ENCODE measurements at places on chromosomes 11 and 22.

- DNase-seq, result no peak
Measured at GRCh38 chr22:20437613-20438426, at the start of gene SCARF2. SCARF2 (minus strand) TSS chr22:20437825; CDS start chr22:20437754, 71 bp downstream.

DNA sequence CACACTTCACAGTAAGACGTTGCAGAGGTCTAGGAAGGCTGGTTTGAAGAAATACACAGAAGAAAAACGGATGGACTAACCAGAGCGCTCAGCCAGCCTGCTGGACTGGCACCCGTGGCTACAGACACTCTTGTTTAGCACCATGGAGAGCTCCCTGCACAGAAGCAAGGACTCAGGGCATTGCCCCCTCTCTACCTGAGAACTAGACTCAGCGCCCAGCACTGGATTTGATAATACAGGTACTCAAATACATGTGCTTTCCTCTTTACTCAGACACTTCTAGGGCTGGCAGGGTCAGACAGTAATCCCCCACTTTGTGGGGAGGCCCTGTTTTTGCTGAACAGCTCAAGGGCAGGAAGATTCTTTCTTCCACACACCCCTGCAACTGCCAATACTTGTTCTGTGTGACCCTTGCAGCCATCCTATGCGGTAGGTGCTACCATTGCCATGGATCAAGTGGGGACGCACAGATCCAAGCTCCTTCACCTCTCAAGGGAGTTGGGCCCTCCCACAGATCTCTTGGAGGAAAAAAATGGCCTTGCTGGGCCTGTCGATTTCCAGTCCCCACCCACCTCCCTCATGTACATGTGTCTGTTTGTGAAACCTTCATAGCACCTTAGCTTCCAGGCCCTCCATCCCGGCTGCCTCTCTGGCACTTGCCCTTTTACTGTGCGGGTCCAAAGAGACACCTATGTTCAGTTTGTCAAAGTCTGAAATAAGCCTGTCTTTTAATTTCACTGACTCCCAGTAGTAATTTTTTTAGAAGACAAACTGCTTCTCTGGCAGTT is 5.1 kb upstream of the P2RX6 start:
- DNase-seq, result no peak

DNA sequence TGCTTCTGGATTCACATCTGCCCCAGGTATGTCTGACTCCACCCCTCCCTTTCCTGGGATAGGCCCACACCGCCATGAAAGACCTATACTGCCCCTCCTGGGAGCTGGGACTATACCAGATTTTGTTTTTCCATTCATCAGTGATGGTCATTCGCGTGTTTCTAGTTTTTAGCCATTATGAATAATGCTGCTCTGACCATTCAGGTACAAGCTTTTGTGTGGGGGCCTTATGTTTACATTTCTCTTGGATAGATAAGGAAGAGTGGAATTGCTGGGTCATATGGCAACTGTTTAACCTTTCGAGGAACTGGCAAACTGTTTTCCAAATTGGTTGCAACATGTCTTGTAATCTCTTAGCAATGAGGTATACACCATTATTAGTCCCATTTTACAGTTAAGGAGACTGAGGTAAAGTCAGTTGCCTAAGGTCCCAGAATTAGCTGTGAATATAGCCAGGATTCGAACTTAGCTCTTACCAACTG is 1.2 kb upstream of the TBC1D10A start:
- peak; percentile 18 for DNase-seq

DNA sequence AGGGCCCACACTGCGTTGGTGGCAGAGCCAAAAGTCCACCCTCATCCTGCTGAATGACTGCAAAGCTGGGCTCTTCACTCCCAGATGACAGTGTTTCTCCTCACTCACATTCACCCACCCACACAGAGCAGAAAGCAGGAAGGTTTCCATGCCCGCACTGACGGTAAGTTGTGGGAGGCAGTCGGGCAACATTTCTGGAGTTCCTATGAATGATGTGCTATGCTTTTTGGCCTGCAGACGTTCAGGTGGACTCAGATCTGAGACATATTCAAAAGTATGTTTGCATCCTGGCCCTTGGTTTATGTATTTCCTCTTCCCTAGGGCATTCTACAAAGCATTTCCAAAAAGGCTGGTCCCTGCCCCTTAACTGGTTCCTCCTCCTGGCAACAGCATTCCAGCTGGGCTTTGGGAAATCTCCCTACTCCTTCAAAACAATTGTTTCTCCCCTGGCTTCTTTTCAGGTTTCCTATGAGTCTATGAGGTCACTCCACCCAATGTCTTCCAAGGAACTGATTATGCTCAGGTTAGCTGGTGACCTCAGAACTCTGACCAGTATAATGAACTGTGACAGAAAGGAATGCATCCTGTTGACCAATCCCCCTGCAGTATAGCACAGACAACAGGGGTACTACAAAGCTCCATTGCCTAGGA is 36.4 kb downstream of the PACSIN2 start:
- DNase-seq, result no peak

GRCh38 chr22:44312766-44313165 is at the start of gene SHISAL1:
SHISAL1 (minus strand) TSS chr22:44312951; CDS start chr22:44300945, 12,006 bp downstream.
- DNase-seq, result no peak

DNA sequence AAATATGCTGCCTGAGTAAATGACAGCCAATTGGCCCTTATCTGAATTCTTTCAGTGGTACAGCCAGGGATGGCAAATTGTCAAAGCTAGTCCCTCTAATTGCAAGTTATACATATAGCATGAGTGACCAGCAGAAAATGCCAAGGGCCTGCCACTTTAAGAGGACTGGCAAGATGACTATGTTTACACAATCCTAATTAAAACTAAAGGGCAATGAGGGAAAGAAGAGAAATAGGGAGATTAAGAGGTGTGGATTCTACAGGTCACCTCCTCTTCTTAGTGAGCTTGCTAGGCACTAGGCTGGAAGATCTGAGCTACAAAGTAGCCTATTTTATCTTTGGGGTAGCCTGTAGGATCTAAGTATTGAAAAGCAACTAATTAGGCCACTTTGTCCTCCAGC is 13.5 kb downstream of the NUMA1 start:
- no peak for DNase-seq

GRCh38 chr11:118628432-118628831 is 21.0 kb downstream of the PHLDB1 start:
- no peak for DNase-seq

GRCh38 chr22:28846994-28847393 is 36.4 kb upstream of the ZNRF3 start:
- no peak for DNase-seq

DNA sequence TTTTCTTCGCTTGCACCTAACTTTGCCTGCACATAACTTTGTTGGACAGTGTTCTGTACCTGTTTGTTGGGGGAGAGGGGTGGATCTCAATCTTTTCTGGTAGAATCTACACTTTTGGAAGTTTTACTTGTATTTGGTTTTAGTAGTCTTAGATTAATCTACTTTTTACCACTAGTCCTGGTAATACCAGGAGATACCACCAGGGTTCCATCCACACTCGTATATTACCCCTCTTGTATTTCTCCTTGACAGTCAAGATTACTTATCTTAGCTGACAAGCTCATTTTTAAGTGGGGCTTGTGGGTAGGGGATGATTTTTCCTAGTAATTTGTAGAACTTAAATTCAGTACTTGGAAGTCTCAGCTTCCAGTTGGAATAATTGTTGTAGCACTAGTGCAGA is 37.3 kb upstream of the TECTA start:
- no peak for DNase-seq

GRCh38 chr22:30615543-30615954 is 8.6 kb downstream of the TCN2 start:
- no peak for DNase-seq

DNA sequence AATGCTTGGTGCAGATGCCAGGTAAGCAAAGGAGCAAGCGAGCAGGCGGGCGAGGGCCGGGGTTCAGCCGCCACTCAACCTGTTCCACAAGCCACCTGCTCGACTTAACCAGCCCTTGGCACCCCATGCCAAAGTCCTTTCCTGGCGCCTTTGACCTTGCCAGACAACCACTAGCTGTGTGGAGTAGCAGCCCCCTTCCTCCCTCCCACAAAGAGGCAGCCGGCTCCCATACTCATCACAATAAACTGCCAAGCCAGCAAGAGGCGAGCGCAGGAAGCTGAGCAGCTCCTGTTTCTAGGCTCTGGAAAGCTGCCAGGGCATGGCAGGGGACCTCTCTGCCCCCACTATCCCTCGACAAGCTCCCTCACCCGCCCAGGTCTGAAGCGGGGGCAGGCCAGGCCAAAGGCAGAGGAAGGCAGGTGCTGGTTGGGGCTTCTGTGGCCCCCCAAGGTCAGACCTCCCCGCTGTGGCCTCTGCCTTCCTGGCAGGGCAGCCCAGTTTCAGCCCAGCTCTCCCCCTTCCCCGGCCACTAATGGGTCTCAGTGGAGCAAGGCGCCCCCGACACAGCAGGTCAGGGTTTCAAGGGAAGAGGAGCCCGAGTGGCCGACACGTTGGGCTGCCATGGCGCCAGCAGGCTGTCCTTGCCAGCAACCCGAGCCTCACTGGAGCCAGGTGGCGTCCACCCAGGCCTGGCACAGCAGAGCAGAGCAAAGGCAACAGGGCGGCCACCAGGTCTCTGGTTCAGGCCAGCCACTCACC is 15.3 kb downstream of the MACROD1 start:
- DNase-seq, result peak; percentile 71

GRCh38 chr11:114964676-114965214 is 286.4 kb downstream of the NXPE2 start:
- no peak for DNase-seq

DNA sequence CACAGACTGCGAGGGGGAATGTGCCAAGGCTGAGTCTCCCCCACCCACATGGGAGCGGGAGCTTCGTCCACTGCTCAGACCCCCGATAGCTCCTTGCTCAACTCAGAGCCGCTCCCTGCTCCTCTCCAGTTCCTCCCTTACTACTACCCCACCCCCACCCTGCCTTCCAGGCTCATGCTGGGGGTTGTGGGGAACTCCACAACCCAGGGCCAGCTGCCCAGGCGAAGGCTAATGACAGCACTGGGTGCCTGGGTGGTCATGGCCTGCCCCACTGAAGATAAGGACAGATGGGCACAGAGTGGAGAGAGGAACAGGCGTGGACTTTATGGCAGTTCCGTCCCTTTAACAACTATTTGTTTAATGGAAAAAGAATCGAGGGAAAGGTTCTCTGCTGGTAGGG is 73.7 kb downstream of the PDE2A start:
- DNase-seq, result no peak

- no peak for DNase-seq
Measured at GRCh38 chr11:5703741-5704536, 14.3 kb downstream of the TRIM22 start.

DNA sequence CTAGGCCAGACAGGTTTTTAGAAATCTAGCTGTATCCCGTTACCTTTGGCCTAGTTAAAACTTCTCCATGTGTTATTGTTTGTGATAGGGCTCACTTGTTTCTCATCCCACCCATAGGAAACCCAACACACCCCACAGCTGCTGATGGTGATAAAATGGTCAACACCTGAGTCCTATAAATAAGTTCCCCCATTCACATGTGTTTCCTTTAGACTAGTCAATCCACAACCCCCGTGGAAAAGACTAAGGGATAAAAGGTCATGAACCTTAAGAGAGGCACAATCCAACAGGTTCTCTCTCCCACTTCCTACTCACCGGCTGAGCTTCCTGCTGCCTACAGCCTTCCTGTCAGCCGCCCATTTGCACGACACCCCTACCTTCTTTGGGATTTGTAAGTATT is 768.4 kb downstream of the JRKL start:
- peak; percentile 16 for DNase-seq

- DNase-seq, result no peak
Measured at GRCh38 chr11:35065566-35065965, 73.4 kb upstream of the CD44 start.

- peak; percentile 18 for DNase-seq
Measured at GRCh38 chr22:24482575-24482974, 12.6 kb upstream of the UPB1 start.

DNA sequence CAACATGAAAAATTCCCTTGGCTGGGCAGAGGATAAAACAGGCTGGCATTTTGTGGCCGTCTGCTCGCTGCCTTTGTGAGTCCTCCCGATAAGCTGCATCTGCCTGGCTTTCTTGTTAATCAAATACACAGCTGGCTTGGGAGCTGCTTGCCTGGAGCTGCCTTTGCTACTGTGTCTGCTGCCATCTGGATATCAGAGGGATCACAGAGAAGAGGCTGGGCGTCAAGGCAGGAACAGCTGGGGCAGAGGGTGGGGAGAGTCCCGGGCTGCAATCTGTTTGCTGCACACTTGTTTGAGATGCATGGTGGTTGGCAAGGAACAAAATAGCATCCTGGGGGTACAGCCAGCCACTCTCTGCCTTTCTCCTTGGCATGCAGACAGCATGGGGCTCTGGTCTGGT is 36.0 kb downstream of the COMMD9 start:
- DNase-seq, result peak; percentile 100

- no peak for DNase-seq
Measured at GRCh38 chr11:73198677-73199076, 19.4 kb upstream of the P2RY2 start.

GRCh38 chr22:33063611-33064010 is 5.4 kb upstream of the SYN3 start:
- DNase-seq, result peak; percentile 35

DNA sequence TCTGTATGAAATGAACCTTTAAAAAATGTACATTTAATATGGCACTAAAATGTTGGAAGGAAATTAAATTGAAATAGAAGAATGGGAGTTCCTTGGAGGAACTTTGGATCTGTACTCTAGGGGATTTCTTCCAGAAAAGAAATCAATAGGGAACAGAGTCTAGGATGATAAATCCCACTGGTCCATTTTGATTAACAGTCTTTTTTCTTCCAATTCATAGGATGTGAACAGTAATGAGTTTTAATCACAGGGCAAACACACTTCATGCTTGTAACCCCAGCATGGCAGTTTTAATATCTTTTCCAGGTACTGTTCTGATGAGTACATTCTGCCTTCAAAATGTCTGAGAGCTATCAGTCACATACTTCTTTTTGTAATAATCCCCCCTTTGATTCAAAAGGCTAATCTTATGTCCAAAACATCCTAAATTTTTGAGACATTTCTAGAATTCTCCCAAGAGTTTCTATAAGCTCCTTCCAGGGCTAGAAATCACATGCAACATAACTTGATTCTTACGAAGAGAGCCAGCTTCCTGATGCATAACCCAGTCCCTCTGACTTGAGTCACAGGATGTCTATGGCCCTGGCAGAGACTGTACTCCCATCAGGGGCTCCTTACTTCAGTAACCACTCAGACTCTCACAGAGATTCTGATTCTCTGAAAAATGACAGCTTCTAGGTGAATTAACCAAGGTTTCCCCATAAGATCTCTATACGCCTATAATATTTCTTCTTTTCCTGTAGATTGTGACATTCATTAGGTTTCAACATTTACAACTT is 112.9 kb downstream of the SLC36A4 start:
- no peak for DNase-seq

DNA sequence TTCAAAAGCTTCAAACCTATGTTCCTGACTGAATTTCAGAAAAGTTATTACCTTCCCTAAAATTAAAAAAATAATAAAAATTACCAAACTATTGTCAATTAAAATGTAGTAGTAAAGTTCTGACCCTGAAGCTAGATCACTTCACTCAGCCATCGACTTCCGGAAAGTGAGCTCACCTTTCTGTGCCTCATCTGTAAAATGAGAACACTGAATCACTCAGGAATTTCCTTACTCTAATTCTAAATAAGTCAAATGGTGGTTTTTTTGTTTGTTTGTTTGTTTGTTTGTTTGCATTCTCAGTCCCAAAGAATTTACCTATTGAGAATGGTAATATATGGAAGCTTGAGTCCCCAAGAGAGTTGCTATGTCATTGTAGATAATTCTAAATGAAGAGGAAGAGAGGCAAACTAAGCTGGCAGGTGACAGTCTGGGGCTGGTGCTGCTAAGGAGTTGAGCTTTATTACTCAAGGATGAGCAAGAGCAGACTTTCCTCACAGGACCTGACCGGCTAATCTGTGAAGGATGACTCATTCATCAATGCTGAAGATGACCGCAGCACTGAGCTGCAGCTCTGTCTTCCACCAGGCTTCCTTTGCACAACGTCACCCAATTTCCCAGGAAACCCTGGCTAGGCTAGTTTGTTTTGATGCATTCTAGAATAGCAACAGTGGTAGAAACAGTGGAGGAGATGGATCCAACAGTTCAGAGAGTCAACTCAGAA is 248.8 kb downstream of the RAB38 start:
- DNase-seq, result no peak
